ENCODE measurements at places on chromosomes 5 and 9.

DNA sequence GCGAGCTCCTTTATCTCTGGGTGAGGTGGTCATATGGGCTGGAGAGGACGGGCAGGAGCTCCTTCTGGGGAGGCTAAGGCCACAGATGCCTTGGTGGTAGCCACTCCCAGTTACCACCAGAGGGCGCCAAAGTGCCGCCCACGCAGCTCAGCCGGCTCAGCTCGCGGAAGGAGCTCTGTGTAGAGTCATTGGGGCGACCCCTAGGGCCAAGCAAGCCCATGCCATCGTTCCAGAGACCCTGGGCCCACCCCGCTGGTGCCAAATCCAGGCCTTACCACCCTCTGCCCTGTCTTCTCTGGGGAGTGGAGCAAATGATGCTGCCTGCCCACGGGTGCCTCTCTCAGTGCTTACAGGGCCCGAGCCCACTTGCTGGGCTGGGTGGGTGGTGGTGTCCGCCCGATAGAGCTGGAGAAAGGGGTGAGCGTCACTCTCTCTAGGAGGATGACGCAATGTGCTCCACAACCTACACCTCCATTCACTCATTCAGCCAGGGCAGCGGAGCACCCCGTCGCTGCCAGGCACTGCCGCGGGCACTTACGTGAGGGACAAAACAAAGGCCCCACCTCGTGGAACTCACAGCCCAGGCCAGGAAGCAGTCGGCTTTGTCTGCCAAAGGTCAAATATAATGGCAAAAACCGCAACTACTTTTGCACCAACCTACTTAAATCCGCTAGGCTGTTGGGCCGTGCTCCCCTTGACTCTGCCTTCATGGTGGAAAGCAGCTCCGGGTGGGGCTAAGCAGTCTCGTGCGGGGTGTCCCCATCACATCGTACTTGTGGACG, 13.8 kb downstream of the TSPAN17 start:
- no peak for DNase-seq

DNA sequence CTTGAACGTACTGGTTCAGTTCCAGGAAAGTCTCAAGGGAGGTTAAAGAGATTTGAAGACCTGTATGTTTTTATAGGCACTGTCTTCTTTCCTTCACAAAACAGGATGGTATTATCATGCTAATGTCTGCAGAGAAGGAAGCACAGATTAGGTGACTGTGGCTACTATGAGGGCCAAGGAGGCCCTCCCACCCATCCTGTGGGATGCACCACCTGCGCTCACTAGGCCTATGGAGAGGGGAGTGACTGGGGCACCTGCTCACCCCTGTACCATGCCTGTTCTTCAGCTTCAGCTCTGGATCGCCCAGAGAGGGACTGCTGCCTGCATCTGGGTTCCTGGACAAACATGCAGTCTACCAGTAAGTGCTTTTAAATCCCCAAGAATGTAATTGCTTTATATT, 469.4 kb downstream of the CCDC171 start:
- no peak for DNase-seq

GRCh38 chr5:50699737-50700136, 33.3 kb downstream of the PARP8 start:
- no peak for DNase-seq

- DNase-seq, result no peak
Measured at GRCh38 chr9:16794871-16795639, 75.4 kb downstream of the BNC2 start.

- DNase-seq, result no peak
Measured at GRCh38 chr5:78824831-78825281, 160.3 kb downstream of the ARSB start.
